ENCODE measurements at places on chromosomes 16 and 17. TPM values are rescaled to one million over a fixed set of nuclear protein-coding genes. Genes with fewer than 3 reads are reported as not detected.
A peak's percentile ranks its signal among the peaks of the same experiment; 100 is the strongest.

DNA sequence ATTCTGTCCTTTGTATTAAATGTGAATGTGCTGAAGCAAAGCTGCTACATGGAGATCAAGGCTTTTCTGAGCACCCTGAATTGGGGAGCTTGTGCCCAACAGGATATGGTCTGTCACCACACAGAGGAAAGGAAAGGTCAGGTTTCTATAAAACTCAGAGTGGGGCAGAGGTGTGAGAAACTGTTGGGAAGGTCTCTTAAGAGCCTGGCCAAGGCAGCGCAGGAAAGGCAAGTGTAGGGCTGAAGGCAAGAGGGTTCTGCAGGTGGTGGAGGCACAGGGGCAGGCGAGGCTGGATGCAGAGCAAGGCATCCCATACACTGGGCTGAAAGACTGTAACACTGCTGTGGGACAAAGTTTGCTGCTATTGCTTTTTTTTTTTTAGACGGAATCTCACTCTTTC, 8.1 kb downstream of the COX6A2 start:
- no peak for DNase-seq

The SEPTIN1 gene
- total RNA-seq, result 0.17 TPM

DNA sequence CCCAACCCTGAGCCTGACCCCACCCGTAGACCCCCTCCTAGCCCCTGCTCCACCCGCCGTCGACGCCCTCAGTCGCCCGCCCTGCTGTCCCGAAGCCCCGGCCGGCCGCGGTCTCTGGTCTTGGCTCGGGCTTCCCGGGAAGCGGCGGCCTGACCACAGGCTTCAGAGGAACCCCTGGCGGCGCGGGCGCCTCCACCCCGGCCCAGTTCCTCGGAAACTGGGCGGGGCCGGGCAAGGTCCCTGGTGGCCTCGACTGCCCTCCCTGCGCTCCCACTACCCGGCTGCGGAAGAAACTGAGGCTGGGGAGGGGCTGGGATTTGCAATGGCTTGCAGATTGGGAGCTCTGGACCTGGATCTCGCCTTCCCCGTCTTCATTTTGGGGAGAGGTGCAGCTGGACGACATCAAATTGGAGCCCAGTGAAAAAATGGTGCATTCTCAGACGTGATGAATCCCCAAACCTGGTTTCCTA, 692 bp upstream of the SOCS1 start:
- DNase-seq, result peak; percentile 78

GRCh38 chr16:47016700-47017133, 43.2 kb upstream of the DNAJA2 start:
- no peak for DNase-seq

The ADAD2 gene
- total RNA-seq, result not detected

GRCh38 chr16:3623642-3624041, 12.2 kb upstream of the SLX4 start:
- peak; percentile 8 for DNase-seq

DNA sequence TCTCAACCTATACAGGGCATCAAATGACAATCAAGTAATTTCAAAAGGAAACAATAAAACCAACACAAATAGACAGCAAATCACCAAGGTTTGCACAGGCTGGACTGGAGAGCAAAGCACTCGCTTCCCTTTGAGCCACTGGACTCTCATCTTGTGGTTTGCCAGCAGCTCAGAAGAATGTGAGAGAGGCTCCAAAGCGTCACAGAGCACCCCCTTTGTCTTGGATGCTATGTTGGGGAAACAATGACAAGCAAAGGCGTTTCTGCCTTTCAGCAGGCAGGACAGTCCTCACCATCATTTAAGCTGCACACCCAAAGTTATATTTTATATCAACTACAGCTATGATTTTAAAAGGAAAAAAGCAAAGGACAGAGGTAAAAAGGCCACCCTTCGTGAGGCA, 13.2 kb downstream of the SLC6A4 start:
- DNase-seq, result no peak

DNA sequence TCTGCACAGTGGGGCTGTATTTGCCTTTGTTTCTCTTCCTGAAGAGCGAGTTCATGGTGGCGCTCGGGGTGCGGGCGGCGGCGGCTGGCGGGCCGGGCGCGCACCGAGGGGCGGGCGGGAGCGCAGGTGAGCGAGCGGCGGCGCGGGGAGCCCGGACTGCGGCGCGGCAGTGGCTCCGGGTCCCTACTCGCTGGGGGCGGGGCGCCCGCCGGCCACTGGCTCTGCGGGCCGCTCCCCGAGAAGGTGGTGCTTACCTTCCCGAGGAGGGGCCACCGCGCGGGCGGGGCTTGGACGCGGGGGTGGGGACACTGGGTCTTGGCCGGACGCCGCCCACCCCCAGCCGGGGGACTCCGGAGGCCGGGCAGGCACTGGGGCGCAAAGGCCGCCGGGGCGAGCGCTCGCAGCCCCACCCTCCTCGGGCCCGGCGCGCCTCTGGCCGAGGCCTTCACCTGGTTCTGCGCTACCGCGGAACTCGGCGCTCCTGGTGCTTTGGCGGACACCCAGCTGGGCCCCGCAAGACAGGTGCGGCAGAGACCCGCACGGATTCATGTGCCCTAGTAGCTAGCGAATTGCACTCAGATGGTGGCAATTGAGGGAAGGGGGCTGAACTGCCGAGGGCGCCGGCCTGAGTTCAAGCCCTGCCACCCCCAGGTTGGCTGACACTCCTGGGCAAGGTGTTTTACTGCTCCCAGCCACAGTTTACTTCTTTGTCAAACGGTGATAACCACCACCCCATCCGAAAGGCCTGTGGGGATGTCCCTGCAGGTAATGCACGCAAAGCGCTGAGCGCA, at the start of gene PPL:
Gene PPL, minus strand, starts transcription at position 158 of the 791 bp plus-strand sequence. Its CDS starts 103 bp downstream, at position 55.
- peak; percentile 38 for DNase-seq

The PIRT gene
- not detected for total RNA-seq

DNA sequence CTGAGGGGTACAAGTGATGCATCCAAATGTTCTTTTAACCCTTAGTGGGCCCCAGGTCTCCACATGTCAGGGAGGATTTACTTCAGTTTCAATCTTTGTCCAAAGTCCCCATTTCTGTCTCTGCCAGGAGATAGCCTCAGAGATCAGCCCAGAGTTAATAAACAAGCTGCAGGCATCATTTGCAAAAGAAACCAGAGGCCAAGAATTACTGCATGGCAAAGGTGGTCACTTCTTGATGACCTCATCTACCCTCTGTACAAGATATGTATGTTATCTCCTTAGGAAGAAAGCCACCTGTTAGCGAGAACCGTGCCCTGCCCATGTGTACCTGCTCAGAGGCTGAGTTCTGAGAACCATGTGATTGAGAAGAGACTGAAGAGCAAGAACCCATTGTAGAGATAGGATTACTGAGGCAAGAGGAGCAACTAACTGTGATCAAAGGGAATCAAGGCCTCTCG, 40.3 kb downstream of the SALL1 start:
- DNase-seq, result no peak

GRCh38 chr17:69567130-69567529, 152.6 kb downstream of the MAP2K6 start:
- peak; percentile 14 for DNase-seq

DNA sequence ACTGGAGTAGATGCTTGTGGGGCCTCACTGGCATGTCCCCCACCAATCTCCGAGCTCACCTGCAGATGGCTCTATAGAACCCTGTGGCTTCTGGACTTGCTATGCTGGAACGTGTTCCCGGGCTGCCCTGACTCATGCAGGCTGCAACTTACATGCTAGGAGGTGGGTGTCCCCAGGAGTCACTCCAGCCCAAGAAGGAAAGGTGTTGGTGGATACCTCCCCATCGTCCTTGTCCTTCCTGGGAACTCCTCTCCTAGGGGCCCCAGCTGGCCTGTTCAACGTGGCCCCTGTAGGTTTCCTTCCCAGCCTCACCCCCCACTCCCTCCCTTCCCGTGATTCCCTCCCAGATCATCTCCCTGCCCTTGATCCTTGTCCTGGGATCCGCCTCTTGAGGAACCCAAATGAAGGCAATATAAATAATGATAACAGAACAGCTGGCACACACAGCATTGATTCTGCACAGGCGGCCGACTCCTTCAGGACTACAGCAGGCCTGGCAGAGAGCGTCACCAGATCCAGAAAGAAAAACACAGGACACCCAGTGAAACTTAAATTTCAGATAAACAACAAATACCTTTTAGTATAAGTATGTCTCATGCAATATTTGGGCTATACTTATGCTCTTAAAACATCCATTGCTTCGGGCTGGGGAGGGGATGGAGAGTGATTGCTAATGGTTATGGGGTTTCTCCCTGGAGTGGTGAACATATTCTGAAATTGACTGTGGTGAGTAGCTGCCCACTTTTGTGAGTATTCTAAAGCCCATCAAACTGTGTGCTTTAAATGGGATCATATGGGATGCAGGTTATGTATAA, 221.1 kb upstream of the GSE1 start:
- no peak for DNase-seq

The ALDH3A2 gene
- 81.8 TPM for total RNA-seq

The PPY gene
- total RNA-seq, result not detected

DNA sequence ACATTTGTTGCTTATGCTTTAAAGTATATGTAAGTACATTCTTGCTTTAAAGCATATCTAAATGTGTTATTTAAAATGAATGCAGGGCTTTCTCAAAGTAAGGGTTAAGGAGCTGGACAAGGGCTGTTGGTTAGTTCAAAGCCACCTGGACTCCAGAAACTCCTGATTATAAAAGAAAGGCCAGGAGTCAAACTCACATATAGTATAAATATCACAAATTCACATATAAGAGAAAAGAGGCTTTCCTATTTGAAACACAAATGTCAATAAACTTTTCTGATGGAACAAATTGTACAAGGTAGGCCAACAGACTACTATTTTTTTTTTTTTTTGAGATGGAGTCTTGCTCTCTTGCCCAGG, 84.5 kb upstream of the CORO6 start:
- no peak for DNase-seq

GRCh38 chr16:86277221-86277620, 233.1 kb upstream of the FOXF1 start:
- no peak for DNase-seq

DNA sequence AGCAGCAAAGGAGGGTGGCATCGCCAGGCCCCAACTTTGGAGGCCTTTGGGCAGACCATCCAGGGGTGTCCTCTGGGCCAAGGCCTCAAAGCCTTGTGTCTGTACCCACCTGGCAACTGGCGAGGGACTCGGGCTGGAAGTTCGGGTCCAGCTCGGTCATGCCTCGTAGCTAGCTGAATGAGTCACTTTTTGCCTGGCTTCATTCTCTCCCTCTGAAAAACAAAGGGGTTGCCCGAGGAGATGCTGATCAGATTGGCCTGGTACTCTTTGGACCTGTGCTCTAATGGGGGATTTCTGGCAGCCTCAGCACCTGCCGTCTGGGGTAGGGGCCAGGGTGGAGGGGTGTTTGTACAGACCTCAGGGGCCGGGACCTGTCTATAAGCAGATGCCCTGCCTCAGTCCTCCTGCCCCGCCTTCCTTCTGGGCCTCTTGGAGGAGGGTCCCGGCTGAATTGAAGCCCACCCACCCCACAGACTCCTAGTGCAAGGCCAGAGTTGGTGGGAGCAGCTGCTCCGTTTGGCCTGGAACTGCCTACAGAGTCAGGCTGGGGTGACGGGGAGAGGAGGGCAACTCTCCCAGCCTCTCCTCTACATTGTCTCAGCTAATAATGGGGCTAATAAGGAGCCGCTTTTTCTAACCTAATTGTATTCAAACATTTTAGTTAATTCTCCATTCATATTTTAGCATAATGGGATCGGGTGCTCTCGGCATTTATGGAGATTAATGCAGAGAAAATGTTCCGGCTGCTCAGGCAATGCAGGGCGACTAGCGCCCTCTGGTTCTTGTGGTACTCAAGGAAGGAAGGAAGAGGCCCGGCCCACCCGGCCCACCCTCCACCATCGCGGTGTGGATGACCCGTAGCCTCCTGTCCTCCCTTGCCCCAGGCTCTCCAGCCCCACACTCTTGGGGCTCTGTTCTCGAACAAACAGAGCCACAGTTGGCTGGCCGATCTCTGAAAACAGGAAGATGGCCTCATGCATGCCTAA, 21.4 kb upstream of the ABCC3 start:
- no peak for DNase-seq

- DNase-seq, result peak; percentile 22
These were observed 6.4 kb upstream of the FOXJ1 start for GRCh38 chr17:76147211-76148014.

The HBQ1 gene
- total RNA-seq, result not detected

DNA sequence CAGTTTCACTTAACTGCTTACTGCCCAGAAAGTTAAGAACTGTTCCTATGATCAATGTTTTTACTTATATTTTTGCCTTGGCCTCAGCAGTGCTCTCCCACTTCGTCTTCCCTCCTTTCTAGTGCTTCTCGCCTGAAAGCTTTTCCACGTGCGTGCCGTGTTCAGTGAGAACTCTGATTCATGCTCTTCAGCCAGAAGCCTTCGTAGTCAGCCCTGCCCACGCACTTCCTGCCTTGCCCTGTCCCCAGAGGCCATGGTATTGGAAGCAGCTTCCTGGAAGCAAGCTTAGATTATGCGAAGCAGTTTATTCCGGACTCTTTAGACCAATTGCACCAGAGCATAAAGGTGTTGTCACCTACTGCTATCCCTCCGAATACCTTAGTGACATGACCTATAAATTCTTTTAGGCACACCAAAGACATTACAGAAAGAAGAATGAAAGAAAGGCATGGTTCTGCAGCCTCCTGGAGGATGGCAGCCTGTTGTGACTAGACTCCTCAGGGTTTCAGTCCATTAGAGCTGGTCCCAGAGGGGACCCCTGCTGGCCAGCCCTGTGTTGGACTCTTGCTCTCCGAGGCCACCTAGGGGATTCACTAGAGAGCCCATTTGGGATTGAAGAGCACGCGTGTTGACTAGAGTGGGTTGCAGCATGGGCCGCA, 105.2 kb downstream of the RPTOR start:
- peak; percentile 73 for DNase-seq

- DNase-seq, result no peak
These were observed 7.1 kb downstream of the SOX8 start for GRCh38 chr16:988471-989353.

DNA sequence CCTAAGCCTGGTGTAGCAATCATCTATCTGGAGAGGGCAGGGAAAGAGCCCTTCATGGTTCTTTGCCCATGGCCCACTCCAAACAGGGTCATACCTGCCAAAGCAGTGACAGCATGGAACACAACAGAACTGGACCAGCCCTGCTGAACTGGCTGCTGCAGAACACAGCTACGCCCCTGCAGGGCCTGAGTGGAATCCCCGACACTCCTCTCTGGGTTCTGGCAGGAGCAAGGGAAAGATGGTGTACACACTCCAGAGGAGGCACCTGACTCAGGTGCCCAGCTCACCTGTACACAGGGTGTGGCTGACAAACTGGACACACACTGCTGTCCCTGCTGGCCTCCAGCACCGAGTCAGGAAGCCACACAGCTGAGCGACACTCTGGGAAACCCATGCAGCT, 19.8 kb downstream of the MIEF2 start:
- no peak for DNase-seq

DNA sequence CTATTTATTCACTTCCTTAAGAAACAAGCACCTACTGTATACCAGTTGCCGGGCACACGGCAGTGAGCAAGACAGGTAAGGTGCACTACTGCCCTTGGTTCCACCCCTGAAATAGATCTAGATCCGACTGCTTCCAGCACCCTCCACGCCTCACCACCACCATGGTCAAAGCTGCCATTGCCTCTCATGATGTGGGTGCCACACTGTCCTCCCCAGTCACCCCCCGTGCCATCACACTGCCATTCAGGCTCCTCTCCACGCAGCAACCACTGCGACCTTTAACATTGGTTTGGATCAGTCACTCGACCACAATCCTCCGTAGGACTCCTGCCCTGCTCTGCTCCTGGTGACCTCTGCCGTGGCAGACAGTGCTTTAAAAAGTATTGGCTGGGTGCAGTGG, 226.8 kb downstream of the CPPED1 start:
- peak; percentile 18 for DNase-seq

GRCh38 chr17:8997994-8998628, 23.2 kb upstream of the NTN1 start:
- peak; percentile 44 for DNase-seq

GRCh38 chr16:14338969-14339368, 267.9 kb downstream of the MRTFB start:
- no peak for DNase-seq

The TNFSF12 gene
- 13.3 TPM for total RNA-seq

The UTS2R gene
- not detected for total RNA-seq

The INCA1 gene
- not detected for total RNA-seq
